ENCODE measurements at places on chromosomes 5 and 9.

- no peak for DNase-seq
Measured at GRCh38 chr9:22068369-22068768, 59.3 kb upstream of the CDKN2B start.

- DNase-seq, result no peak
Measured at GRCh38 chr9:89548071-89548638, 50.2 kb upstream of the SEMA4D start.

- DNase-seq, result no peak
Measured at GRCh38 chr5:10736354-10736753, 24.7 kb downstream of the DAP start.

GRCh38 chr9:93884808-93885207 is 70.3 kb downstream of the BARX1 start:
- DNase-seq, result no peak

GRCh38 chr9:115627511-115627910 is 509.6 kb upstream of the TNC start:
- no peak for DNase-seq

GRCh38 chr9:97788763-97789663 is 64.0 kb upstream of the FOXE1 start:
- DNase-seq, result no peak

DNA sequence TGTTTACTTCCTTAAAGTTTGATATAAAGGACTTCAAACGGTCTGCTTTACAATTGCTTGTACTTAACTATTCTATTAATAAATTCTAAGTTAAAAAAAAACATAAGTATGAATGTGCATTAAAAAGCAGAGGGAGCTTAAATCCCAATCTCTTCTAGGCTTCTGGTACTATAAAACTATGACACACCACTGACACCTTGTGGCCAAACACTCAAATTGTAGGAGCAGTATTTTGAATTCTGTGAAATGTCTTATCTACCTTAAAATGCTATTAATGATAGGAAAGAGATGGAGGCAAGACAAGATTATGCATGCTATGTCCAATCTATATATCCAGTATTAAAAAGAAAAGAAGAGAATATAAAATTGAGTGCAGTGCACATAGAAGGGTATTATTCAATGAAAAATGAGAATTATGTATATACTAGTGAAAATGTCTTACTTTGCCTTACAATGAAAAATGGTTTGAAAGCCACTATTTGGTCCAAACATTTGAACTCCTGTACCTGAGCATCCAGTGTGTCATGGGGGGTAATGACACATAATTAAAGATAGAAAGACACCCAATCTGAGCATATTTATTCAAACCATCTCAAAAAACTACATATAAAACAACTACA is 87.6 kb downstream of the ERP44 start:
- peak; percentile 48 for DNase-seq

DNA sequence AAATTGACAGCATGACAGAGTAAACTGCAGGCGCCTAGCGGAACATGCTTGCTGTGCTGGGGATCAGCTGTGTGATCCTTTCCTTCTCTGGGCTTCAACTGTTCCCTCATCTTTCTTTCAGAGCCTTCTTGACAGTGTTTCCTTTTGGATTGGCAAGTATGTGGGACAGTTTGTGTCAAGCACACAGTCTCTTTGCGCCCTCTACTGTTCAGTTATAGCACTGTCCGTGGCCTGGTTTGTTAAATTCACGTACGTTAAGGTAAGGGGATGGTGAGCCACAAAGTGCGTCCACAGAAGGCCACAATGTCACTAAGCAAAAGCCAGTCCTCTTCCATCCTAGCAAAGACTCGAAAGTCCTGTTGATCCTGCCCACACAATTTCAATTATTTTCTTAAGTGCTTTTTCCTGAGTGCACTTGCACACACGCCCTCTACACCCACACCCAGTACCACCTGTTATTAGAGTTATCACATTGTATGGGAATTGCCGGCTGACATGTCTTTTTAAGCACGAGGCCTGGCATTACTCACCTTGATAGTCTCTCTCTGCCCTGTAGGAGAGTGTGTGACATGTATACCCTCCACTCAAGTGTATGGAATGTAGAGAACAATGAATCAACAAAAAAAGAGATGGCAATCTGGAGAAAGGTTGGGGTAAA is 22.5 kb upstream of the PTPN3 start:
- peak; percentile 64 for DNase-seq

- DNase-seq, result peak; percentile 22
Measured at GRCh38 chr9:14030375-14031059, 283.4 kb downstream of the NFIB start.

GRCh38 chr9:129126749-129127618 is 15.8 kb downstream of the PTPA start:
- no peak for DNase-seq

GRCh38 chr9:25700430-25700829 is 22.2 kb upstream of the TUSC1 start:
- no peak for DNase-seq

GRCh38 chr9:108528231-108528630 is 327.6 kb downstream of the ACTL7B start:
- DNase-seq, result no peak

DNA sequence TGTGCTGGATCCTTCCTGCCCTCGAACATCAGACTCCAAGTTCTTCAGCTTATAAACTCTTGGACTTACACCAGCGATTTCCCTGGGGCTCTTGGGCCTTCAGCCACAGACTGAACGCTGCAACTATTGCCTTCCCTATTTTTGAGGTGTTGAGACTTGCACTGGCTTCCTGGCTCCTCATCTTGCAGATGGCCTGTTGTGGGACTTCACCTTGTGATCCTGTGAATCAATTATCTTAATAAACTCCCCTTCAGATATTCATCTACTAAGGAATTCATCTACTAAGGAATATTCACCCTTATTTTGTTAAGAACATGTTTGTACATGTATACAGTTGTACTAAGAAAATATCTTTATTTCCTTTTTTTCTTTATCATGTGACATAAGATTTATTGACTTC is 1079.7 kb downstream of the CDH12 start:
- no peak for DNase-seq

DNA sequence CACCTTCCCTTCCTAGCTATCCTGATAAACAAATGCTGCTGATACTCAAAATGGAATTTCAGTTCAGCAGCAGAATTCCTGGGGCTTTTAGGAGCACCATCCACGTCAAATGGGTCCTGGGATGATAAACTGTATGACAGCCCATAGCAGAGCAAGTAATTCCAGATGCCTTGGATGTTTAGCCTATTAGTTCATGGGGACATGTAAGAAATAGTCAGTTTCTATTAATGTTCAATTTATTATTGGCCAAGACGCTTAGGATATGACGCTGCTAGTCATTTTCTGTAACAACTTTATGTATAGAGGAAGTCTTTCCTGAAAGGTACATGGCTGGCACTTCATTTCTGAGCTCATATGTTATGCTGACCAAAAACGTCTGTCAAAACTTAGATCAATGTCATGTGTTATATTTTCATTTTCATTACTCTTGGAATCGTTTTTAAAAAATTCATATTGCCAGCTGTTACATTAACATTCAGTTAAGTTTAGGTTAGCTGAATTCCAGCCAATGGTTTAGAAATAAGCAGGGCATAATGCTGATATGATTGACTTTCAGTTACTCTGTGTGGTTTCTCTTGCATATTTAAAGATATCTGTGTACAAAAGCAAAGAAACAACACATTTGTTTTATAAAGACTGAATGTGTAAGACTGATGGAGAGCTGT is 243.8 kb downstream of the CSNK1G3 start:
- peak; percentile 93 for DNase-seq

- DNase-seq, result no peak
Measured at GRCh38 chr9:9612755-9613154, 1000.0 kb downstream of the PTPRD start.

DNA sequence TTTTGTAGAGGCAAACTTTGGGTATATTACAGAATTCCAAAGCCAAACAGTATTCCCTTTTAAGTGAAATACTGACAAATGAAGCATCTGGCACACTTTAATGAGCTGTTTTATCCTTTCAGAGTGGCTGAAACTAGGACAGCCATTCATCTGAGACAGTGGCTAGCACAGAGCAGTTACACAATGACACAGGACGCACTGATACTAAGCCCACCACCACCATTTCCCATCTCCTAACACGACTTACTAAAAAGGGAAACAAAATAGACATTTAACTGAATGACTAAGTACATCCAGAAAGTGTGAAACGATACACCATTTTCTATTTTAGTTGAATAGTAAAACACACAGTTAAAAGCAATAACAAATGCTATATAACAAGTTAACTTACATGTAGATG is 120.4 kb upstream of the RETREG1 start:
- no peak for DNase-seq

DNA sequence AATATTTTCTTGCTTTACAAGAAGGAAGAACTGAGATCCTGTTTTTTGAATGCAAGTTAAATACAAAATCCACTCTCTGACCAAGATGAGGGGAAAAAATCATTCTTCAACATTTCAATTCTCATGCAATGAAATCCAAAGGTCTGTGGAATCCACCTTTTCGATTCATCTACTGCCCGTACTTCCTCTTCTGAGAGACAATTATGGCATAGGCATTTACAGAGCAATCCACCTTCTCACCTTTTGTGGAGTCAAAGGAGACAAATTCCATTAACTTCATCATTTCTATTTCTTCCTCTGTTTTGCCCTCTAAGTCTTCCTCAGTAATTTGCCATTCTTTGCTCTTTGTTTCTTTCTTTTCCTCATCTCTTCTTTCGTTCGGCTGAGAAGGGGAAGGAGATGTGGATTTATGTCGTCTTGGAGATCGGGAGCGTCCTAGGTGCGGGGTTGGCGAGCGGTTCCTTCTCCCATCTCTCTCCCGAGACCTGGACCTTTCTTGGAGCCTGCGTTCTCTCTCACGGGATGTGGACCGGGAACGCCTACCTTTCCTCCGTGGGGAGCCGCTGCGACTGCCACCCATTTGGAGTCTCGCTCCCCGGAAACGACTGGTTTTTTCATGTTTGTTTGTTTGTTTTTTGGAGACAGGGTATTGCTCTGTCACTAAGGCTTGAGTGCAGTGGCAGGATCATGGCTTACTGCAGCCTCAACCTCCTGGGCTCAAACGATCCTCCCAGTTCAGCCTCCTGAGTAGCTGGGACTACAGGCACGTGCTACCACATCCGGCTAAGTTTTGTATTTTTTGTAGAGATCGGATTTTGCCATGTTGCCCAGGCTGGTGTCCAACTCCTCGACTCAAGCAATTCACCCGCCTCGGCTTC is 24.3 kb upstream of the AFF4 start:
- DNase-seq, result no peak

DNA sequence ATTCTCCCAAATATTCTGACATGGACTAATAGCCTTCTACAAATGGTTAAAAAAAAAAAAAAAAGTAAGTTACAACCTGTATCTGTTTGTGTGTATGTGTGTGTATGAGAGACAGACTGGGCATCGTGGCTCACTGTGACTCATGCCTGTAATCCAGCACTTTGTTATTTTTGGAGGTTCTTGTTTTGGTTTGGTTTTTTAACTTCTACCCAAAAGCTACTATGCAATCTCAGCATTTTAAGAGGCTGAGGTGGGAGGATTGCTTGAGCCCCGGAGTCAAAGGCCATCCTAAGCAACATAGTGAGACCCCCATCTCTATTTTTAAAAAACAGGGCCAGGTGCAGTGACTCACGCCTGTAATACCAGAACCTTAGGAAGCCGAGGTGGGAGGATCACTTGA is 17.6 kb upstream of the HAVCR1 start:
- peak; percentile 41 for DNase-seq

DNA sequence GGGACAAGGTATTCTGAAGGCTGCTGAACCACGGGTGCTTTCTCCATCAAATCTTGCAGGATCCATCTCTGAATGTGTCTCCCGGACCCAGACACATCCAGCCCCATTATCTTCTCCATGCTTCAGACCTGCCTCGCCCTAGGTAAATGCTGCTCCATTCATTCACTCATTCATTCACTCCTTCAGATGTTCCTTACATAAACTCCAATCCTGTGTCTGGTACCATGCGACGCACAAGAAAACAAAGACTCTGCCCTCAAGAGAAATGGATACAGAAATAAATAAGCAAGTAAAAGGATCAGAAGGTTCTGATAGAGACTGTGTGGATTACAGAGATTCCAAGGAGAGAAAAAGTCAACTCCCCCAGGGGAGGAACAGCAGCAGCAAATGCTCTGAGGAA is 7.9 kb upstream of the PSMB7 start:
- DNase-seq, result no peak

DNA sequence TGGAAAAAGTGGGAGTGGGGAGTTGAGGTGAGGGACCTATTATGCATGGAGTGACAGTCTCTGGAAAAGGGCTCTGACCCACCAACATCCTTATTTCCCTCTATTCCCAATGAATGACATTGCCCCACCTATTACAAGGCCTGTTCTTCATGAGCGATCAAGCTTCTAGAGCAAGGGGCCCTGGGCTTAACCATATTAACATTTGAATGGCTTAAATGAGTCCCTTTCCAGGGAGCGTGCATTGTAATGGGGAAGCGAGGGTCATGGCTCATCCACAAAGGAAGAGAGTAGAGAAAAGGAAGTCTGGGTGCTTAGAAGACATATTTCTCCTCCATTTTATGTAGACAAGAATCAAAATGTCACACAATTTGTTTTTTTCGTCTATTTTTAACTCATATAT is 255.5 kb downstream of the CAAP1 start:
- DNase-seq, result no peak

GRCh38 chr9:68498816-68499215 is 41.9 kb downstream of the TMEM252 start:
- no peak for DNase-seq

DNA sequence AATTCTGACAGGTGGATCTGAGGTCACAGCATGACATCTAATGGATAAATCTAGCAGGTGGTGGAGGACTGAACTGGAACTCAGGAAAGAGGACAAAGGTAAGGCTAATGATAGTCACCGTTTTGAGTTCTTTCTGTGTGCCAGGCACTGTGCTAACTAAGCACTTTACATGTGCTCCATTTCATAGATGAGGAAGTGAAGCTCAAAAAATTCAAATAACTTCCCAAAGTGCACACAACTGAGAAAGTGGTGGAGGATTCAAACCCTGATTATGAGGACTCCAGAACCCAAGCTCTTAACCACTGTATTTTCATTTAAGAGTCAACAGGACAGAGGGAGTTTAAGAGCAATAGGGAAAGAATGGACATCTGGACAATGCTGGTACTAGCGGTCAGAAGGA is 7.1 kb upstream of the DELE1 start:
- DNase-seq, result no peak

DNA sequence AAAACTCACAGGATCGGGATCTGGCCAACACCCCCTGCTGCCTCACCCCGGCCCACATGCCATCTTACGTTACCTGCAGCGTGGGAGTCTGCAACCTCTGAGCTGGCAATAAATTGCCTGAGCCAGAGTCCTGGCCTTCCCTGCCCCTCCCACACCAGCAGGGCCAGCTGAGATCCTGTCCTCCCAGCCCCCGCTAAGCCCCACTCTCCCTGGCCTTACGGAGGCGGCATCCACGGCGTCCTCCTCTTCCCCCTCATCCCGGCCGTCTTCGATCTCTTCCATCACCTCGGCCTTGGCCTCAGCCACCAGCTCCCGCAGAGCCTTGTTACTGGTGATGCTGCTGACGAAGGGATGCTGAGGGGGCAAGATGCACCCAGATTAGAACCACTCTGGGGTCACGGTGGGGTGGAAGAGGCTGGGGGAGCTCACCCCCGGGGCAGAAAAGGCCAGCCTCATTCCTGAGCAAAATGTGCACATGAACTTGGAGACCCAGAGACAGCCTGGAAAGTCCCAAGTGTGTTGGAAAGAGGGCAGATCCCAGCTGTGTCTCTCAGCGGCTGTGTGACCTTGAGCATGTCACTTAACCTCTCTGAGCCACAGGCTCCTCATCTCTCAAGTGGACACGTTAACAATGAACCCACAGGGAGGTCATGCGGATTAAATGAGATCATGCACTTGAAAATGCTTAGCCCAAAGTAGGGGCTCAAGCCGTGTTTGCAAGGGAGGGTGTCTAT is 89.9 kb upstream of the FBXW11 start:
- no peak for DNase-seq
